RPMI7951 (cell line): ENCODE measurements at places on chromosomes 16 and 17. TPM values are rescaled to one million over a fixed set of nuclear protein-coding genes. Genes with fewer than 3 reads are reported as not detected.

GRCh38 chr17:9912121-9913099, 7.3 kb upstream of the RCVRN start:
- no peak for DNase-seq

- DNase-seq: no peak
Measured at GRCh38 chr16:85081038-85081437, 31.2 kb downstream of the CIBAR2 start.

GRCh38 chr17:6639586-6640535, 650 bp downstream of the KIAA0753 start:
- peak; percentile 22 for DNase-seq

GRCh38 chr17:67833946-67834631, 8.8 kb downstream of the BPTF start:
- no peak for DNase-seq

DNA sequence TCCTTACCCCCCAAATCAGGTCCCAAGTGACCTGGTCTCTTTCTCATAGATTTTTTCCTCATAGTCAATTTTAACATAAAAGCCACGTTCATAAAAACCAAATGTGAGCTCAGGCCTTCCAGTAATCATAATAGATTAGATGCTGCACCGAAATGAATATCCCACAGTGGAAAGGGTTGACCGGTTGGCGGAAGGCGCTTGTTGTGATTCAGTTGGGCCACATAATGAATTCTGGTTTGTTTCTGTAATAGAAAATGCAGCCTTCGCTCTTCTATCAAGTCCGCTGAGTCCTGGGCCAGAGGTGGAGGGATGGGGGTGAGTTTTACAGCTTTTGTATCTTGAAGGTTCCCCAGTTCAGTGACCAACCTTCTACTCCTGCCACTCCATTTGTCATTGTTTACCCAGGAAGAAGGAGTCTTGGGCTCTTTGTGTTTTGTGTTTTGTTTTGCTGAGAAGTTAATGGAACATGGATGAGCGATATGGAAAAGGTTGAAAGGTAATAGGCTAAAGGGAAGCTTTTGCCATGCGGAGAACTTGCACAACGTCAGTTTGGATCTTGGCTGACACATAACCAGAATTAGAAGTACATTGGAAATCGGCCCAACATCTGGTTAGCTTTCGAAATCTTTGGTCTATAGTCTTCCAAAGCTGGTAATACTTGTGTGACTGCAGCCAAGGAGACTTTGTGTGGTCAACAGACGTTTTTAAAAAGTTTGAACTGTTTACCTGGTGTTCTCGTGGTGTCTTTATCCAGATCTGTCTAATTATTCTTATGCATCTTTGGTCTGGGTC, 89.5 kb downstream of the CLEC16A start:
- peak; percentile 82 for DNase-seq

DNA sequence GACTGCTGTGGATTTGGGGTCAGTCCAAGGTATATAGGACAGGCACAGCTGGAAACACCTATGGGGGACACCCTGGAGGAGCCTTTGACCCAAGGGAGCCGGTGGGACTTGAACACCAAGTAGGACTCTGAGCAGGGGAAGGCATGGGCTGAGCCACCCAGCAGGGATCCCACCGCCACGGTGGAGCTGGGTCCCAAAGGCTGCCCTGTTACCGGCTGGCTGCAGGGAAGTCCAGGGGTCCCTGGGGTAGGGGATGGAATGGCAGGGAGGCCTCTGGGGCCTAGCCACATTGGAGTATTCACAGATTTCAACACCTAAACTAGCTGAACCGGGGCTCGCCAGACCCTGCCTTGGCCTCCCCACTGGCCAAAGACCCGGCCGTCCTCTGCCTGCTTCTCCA, 39.7 kb upstream of the CREBBP start:
- DNase-seq: no peak

DNA sequence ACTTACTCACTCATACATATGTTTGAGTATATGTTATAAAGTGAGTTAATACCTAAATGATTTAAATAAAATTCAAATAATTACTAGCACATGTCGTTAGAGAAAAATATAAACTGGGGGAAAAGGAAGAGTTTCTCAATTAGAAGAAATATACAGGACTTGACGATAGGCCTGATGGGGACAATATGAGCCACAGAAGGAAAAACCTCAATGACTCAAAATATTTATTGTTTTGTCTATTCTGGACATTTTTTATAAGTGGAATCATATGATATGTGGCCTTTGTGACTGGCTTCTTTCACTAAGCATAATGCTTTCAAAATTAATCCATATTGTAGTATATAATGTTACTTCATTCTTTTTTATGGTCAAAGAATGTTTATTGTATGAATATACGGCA, 339.2 kb upstream of the PMFBP1 start:
- no peak for DNase-seq

GRCh38 chr17:12686486-12686885, 20.8 kb downstream of the MYOCD start:
- no peak for DNase-seq

DNA sequence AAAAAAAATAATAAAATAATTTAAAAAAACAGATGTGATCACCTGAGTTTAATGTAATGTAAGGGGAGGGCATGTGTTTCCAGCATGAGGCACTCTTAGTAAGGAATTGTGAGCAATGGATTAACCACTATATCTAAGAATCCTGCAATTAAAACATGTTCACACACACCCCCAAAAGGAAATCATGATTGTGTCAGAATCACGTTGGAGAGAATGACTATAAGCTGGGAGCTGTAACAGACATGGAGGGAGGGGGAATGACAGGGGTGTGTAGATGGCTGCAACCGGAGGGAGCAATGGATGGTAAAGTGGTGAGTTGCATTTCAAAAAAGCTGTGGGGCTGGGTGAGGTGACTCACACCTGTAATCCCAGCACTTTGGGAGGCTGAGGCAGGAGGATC, 13.6 kb upstream of the CCL22 start:
- DNase-seq: no peak

DNA sequence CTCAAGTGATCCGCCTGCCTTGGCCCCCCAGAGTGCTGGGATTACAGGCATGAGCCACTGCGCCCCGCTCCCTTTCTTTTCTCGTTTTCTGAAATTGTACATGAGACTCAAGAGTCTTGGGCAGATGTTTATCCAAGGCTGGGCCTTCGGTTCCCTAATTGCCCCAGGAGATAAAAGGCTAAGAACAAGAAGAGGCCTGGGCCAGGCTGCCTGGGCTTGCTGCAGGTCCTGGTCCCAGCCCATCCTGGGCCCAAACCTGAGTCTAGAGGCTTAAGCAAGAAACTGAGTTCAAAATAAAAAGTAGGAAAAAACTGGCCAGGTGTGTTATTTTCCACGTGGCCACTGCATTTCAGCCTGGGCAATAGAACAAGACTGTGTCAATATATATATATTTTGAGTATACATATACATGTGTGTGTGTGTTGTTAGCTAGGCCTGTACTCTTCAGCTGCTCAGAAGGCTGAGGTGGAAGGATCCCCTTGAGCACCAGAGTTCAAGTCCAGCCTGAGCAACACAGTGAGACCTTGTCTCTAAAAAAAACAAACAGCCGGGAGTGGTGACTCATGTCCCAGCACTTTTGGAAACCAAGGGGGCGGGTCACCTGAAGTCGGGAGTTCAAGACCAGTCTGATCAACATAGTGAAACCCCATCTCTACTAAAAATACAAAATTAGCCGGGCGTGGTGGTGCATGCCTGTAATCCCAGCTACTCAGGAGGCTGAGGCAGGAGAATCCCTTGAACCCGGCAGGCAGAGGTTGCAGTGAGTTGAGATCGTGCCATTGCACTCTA, 6.8 kb upstream of the CLUH start:
- DNase-seq: no peak

SPNS2 gene
- total RNA-seq: not detected in 2 replicates

GHDC gene
- 7.9 and 10.5 TPM in 2 replicates for total RNA-seq

DNAH9 gene
- under 0.01 TPM in 1 of 2 replicates, not detected in the other for total RNA-seq

CHST4 gene
- total RNA-seq: not detected in 2 replicates

SPN gene
- total RNA-seq: 0.20 TPM in 1 of 2 replicates, not detected in the other

CPHXL2 gene
- not detected in 2 replicates for total RNA-seq

CCL1 gene
- not detected in 2 replicates for total RNA-seq

EMP2 gene
- total RNA-seq: 35.8 and 37.0 TPM in 2 replicates

MYL4 gene
- not detected in 2 replicates for total RNA-seq
